ENCODE measurements at places on chromosomes 3 and 15.

DNA sequence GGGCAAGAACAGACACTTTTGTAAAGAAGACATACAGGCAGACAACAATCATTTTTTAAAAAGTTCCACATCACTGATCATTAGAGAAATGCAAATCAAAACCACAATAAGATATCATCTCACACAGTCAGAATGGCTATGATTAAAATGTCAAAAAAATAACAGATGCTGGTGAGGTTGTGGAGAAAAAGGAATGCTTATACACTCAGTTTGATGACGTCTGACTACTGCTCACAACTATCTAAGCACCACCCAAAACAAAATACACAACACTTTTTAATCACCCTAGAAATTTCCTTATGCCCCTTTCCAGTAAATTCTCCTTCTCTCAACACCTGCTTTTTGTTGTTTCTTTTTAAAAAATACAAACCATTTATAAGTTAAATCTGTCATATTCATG is 228.8 kb downstream of the ISL2 start:
- DNase-seq: no peak

DNA sequence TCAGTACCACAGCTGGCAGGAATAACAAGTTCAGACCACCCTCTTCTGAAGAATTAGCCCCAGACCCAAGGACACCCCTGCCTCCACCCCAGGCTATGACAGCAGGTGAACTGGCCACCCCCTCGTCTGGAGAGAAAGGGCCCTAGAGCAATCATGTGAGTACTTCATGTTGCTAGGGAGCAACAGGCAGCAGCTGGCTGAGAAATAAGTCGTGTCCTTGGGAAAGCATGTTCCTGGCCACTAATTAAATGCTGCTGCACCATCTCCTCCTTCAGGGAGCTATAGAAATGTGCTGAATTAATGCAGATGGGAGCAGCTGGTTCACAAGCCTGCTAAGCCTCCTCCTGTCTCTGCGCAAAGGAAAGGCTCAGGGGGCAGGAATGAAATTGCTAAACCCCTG is 31.5 kb downstream of the MRPS11 start:
- DNase-seq: no peak

DNA sequence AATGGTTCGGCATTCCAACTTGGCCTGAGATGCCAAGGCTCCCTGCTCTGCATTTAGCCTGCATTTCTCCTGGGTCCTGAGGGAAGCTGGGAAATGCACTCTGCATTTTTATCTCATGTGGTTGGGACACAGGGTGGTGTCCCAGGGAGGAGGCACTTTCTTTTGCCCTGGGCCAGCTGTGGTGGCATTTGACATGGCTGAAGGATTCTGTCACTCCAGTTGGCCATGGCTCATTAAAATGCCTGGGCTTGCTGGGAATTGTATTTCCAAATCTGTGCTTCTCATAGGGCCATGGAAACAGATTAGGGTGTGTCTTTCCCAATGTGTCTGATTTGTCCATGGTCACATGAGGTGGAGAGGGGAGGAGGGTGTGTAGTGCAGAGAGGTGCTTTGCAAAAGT is 128.3 kb upstream of the RGMA start:
- DNase-seq: no peak

DNA sequence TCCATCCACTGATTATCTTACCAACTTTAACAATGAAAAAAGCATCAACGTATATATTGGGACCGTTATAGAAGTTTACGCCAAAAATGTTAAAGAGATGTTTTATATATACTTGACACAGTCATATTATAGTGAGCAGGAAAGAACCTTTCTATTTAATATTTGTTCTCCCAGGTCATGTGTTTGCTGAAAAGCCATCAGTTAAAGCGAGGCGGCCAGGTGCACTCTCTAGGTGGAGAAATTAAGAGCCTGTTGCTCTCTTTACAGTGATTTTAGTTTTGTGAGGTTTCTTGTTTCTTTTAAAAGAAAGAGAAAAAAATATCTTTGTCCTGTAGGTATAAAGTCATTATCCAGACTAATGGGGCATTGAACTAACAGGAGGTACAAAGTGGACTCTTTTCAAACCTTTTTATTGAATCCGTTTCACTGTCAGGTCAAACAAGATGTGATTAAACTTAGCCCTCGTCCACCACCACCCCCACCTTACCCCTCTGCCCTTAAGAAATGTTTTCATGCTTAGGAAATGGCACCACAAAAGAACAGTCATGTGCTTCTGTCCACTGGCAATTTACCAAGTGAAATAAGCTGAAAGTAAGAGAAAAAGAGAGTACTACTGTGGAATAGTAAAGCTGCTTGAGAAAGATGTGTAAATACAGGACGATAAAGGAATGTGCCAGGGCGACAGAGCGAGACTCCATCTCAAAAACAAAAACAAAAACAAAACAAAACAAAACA is 279.9 kb downstream of the PTPRG start:
- DNase-seq: no peak

DNA sequence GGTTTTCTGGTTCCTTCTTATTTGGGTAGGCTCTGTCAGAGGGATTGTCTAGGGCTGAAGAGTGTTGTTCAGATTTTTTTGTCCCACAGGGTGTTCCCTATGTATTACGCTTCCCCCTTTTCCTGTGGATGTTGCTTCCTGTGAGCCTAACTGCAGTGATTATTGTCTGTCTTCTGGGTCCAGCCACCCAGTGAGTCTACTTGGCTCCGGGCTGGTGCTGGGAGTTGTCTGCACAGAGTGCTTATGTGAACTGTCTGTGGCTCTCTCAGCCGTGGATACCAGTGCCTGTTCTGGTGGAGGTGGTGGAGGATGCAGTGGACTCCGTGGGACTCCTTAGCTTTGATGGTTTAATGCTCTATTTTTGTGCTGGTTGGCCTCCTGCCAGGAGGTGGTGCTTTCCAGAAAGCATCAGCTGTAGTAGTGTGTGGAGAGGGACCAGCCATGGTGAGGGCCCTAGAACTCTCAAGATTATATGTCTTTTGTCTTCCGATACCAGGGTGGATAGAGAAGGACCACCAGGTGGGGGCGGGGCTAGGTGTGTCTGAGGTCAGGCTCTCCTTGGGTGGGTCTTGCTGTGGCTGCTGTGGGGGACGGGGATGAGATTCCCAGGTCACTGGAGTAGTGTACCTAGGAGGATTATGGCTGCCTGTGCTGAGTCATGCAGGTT is 53.8 kb downstream of the CCDC66 start:
- no peak for DNase-seq

GRCh38 chr3:165156757-165157420 is 39.3 kb downstream of the SLITRK3 start:
- no peak for DNase-seq

- DNase-seq: no peak
Observed at GRCh38 chr3:14154895-14155440, 23.4 kb downstream of the XPC start.

DNA sequence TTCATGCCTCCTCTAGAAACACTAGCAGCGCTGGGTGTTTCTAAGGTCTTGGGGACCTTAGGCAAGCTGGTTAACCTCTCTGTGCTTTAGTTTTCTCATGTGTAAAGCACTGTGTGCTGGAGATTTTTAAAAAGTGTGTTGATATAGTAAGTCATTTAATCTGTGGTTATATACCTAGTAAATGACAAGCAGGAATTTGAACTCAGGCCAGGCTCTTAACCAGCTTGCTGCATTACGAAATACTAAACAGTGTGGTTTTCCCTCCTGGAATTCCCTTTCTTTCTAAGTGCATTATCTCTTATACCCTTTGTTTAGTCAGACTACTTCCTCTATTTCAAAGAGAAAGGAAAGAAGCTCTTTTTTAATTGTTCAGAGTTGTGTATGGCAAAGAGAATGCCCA is 26.5 kb downstream of the NEO1 start:
- DNase-seq: peak; percentile 53

DNA sequence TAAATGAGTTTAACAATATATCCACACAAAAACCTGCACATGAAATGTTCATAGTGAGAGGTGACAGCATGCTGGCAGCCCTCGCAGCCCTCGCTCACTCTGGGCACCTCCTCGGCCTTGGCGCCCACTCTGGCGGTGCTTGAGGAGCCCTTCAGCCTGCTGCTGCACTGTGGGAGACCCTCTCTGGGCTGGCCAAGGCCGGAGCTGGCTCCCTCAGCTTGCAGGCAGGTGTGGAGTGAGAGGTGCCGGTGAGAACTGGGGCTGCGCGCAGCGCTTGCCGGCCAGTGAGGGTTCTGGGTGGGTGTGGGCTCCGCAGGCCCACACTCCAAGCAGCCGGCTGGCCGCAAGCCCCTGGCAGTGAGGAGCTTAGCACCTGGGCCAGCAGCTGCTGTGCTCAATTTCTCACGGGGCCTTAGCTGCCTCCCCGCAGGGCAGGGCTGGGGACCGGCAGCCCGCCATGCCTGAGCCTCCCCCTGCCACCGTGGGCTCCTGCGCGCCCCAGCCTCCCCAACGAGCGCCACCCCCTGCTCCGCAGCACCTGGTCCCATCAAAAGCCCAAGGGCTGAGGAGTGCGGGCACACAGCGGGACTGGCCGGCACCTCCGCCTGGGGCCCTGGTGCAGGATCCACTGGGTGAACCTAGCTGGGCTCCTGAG is 3.4 kb downstream of the CCDC13 start:
- DNase-seq: no peak

DNA sequence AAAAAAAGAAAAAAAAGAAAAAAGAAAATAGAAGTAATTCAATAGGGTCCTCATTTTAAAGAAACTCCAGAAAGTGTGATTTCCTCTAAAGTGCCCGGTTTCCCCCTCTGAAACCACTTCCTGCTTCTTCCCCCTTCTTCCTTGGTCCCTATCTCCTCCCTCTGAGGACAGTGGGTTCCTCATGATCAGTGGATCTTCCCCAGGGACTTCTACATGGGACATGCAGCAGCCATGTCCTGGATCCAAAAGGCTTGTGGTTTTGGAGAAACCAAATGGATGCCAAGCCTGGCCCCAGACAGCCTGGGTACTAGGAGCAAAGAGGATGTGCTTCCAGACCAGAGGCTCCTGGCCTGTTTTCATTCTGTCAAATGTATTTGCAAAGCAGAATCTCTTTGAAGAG is 26.6 kb upstream of the SMAD6 start:
- no peak for DNase-seq

DNA sequence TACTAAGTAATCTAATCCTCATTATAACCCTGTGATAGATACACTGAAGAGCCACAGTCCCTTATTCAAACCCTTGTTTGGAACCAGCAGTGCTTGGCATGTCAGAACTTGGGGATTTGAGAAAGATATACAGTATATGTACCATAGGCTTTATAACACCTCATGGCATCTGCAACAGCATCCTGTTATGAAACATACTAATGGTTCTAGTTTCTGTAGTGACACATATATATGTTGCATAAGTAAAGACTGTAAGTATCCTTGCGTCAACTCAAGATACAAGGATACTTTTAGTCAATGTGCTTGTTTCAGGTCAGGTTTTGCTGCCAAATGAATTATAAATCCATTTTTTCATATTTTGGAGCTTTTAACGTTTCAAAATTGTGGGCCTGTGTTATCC is 58.5 kb downstream of the CCNL1 start:
- DNase-seq: peak; percentile 83

GRCh38 chr3:64188810-64189560 is 36.3 kb downstream of the PRICKLE2 start:
- no peak for DNase-seq

GRCh38 chr3:154250291-154250690 is 74.0 kb downstream of the DHX36 start:
- no peak for DNase-seq

DNA sequence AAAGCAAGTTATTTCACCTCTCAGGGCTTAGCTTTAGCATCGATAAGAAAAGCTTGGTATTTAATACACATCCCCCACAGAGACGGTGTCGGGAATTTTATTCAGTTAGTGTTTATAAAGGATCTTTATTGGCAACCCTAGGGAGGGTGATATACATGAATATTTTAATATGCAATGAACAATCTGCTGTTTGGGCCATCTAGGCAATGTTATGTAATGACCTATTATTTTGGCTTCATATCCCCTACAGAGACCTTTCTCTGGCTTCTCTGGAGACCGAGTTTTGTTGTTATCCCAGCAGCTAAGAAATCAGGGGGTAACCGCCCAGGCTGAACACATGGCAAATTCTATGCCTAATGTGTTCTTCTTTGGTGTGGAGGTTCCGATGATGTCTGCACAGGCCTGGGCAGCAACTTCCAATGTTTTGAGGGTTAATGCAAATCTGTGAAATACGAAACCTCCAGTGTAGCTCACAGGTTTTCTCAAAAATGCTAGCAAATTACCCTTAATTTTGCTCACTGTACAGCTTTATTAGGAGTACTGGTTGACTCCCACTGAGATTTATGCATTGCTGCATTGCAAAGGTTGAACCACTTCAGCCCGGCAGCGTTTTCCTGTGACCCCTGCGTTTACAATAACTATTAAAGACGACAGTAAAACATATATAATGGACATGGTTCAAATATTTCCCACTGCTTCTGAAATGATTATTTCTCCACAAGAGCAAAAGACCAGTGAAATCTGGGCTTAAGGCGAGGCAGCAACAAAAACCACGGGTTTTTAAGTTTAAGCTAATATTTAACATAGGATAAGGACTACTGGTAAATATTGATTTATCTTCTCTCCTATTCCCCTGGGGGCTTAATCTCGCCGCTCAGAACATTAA is 298.3 kb upstream of the NR2E3 start:
- no peak for DNase-seq

- DNase-seq: no peak
Observed at GRCh38 chr3:189170559-189170958, 1.2 kb upstream of the TPRG1 start.

GRCh38 chr3:143362115-143362991 is 242.8 kb downstream of the CHST2 start:
- no peak for DNase-seq

DNA sequence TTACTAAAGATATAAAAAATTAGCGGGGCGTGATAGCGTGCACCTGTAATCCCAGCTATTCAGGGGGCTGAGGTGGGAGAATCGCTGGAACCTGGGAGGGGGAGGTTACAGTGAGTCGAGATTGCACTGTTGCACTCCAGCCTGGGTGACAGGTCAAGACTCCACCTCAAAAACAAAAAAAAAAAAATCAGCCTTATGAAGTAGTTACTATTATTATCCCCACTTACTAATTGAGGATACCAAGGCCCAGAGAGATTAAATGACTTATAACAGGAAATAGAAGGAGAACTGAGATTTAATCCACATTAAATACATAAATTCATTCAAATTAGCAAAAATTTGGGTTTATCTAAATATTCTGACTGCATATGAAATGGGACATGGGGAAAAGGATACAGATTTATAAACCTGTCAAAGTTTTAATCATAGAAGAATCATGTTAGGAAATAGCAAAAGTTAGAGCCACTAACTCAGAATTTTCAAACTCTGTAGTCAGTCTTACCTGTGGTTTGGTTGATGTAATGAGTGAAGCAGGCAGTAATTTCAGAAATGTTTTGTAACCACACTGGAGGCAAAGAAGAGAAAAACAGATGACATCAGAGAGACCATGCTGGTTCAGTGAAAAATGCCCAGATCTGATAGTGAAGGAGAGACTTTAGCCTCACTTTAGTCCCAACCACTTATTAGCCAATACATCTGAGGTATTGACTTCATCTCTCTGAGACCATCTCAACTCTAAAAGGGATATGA is 25.0 kb upstream of the ACAP2 start:
- DNase-seq: no peak

GRCh38 chr15:91050128-91050455 is 27.7 kb upstream of the VPS33B start:
- DNase-seq: no peak

- DNase-seq: no peak
Observed at GRCh38 chr3:29311795-29312194, 30.9 kb downstream of the RBMS3 start.

All from CD14-positive monocyte (primary cell).